Activated T-helper 1 cell treated with anti-CD3 and anti-CD28 coated beads, Interleukin-12 subunit alpha, Interleukin-12 subunit beta, Interleukin-2, Interleukin-4 antibody, amounts not matched to agents 30 ng/mL and 10 ng/mL and 1 ng/mL, durations not matched to agents 14 hours and 24 hours and 36 hours (primary cell): ENCODE measurements at places on chromosomes 6 and 20. TPM values are rescaled to one million over a fixed set of nuclear protein-coding genes. Genes with fewer than 3 reads are reported as not detected.
A peak's percentile ranks its signal among the peaks of the same experiment; 100 is the strongest.

GRCh38 chr6:150176152-150176551 is 33.3 kb downstream of the PPP1R14C start:
- H3K27me3 ChIP-seq = peaks cover 7% of the 10 kb centered on the region
- H3K27ac ChIP-seq = no peak overlapping the region
- DNase-seq = no peak
- H3K36me3 ChIP-seq = no peaks in the 10 kb centered on the region
- no peaks in the 10 kb centered on the region for H3K4me1 ChIP-seq

The NOTCH4 gene
- 0.66 and 0.73 TPM in 2 replicates for total RNA-seq

The NRSN2 gene
- 5.1 and 6.5 TPM in 2 replicates for total RNA-seq

DNA sequence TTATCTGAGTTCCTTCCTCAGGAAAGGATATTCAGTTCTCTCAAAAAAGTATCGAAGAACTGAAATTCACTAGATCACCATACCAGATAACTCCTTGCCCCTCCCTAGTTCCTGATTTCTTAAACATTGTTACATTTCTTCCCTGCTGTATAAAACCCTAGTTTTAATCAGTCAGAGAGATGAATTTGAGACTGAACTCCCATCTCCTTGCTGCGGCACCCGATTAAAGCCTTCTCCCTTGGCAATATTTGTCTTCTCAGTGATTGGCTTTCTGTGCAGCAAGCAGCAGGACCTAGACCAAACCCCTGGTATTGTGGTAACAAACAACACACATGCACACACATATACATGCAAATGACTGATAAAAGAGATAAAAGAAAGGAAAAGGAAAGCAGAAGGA is 1364.6 kb upstream of the GJE1 start:
- no peak for DNase-seq
- no peak overlapping the region for H3K27ac ChIP-seq
- no peak overlapping the region for H3K4me3 ChIP-seq
- no peaks in the 10 kb centered on the region for H3K36me3 ChIP-seq
- peaks cover under 1% of the 10 kb centered on the region for H3K4me1 ChIP-seq

GRCh38 chr6:45759472-45759810 is 256.2 kb downstream of the CLIC5 start:
- H3K36me3 ChIP-seq = peaks cover 3% of the 10 kb centered on the region
- no peak for DNase-seq
- no peak overlapping the region for H3K4me3 ChIP-seq
- H3K27me3 ChIP-seq = peaks cover 14% of the 10 kb centered on the region
- no peak overlapping the region for H3K27ac ChIP-seq

DNA sequence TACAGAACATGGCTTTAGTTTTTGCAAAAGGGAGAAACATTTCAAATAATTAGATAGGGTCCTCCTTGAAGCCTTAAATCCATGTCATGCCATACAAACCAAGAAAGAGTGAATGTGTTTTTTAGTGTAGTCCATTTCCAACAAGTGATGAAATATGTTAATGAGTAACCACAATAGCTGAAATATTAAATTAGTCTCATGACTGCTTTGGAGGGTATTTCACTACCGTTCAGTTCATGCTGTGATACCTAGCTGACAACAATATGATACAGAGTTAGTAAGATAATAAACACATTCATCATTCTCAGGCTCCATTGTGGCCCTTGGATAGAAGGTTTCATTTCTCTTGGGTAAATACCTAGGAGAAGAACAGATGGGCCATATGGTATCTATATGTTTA is 5.8 kb upstream of the ID4 start:
- peaks cover 11% of the 10 kb centered on the region for H3K27me3 ChIP-seq
- H3K36me3 ChIP-seq = no peaks in the 10 kb centered on the region

GRCh38 chr6:9225441-9225871 is 790.1 kb upstream of the SLC35B3 start:
- H3K27ac ChIP-seq = no peak overlapping the region
- H3K27me3 ChIP-seq = no peaks in the 10 kb centered on the region
- DNase-seq = no peak
- no peaks in the 10 kb centered on the region for H3K4me1 ChIP-seq
- no peak overlapping the region for H3K4me3 ChIP-seq

The TJAP1 gene
- total RNA-seq = 43.4 and 48.2 TPM in 2 replicates

The IER3 gene
- total RNA-seq = 578 and 603 TPM in 2 replicates

The TMEM217 gene
- 7.7 and 9.9 TPM in 2 replicates for total RNA-seq

- no peaks in the 10 kb centered on the region for H3K27me3 ChIP-seq
- peak overlapping the region; percentile 83 for H3K27ac ChIP-seq
- no peak overlapping the region for H3K4me3 ChIP-seq
- H3K4me1 ChIP-seq = peaks cover 26% of the 10 kb centered on the region
- DNase-seq = no peak
These were observed 127.9 kb upstream of the BACH2 start for GRCh38 chr6:90424580-90424979.

The VIP gene
- not detected in 2 replicates for total RNA-seq

The KIF3B gene
- 38.1 and 39.1 TPM in 2 replicates for total RNA-seq

- H3K4me1 ChIP-seq = peaks cover 8% of the 10 kb centered on the region
- H3K36me3 ChIP-seq = no peaks in the 10 kb centered on the region
These were observed 8.7 kb upstream of the GTF3C6 start for GRCh38 chr6:110949679-110950285.

The VSTM2L gene
- 0.29 TPM in 1 of 2 replicates, not detected in the other for total RNA-seq

DNA sequence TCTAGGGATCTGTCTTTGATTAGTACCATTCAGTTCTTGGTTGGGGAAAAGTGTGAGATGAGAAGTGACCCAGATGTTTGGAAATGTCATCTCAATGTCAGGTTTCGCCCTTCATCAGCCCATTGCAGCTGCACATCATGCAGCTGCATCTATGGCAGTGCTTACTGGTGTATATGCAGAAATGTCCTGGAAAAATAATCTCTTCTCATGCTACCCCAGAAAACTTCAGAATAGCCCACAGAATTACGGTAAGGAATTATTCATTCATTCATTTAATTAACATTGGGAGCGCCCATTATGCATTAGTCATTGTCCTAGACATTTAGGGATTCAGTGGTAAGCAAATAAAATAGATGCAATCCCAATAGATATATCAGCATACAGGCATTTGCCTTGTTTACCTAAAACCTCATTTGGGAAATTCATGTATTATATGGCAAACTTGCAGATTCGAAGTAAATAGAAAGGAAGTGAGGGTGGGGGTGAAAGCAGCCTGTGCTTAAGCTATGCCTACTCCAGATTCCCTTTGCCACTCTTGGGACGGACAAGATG is 89.2 kb downstream of the PDE7B start:
- no peaks in the 10 kb centered on the region for H3K27me3 ChIP-seq
- H3K27ac ChIP-seq = no peak overlapping the region
- H3K4me1 ChIP-seq = no peaks in the 10 kb centered on the region
- H3K36me3 ChIP-seq = peaks cover 2% of the 10 kb centered on the region

- H3K27me3 ChIP-seq = no peaks in the 10 kb centered on the region
- no peak overlapping the region for H3K27ac ChIP-seq
- H3K36me3 ChIP-seq = peaks cover 4% of the 10 kb centered on the region
- no peak for DNase-seq
These were observed 50.9 kb upstream of the TAB2 start for GRCh38 chr6:149266659-149267058.

DNA sequence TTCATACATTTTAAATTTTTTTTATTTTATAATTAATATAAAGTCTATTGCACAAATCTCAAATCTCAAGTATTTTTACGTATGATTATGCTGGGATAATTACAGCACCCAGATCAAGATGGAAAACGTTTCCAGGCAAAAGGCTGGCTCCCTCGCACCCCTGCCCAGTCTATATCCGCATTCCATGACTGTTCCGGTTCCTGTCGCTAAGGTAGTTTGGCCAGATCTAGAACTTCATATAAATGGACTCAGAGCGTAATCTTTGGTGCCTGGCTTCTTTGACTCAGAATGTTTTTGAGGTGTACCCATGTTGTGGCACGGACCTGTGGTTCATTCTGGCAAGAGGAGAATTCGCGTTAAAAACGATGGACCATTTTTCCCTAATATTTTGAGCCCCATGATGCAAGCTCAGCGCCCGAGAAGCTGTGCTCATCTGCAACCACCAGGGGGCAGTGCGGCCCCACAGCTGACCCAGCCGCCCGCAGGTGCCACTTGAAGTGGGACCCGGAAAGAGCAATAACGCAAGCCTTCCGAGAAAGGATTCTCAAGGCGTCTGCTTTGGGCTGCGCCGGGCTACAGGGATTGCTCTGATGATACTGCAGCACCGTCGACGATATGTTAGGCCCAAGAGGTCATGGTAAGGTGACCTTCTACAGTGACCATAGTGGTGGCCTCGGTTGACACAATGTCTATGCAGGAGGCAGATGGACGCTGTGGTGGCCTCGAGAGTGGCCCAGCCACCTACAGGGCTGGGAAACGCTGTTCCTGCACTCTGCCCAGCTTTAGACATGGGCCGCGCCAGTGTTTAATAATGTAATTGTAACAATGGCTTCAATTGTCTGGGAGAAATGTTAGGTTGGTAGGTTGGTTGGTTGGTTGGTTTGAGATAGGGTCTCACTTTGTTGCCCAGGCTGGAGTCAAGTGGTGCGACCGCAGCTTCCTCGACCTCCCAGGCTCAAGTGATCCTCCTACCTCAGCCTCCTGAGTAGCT is 160.1 kb downstream of the ZMYND8 start:
- no peak overlapping the region for H3K27ac ChIP-seq
- H3K4me1 ChIP-seq = peaks cover 16% of the 10 kb centered on the region
- peak; percentile 67 for DNase-seq
- peaks cover 3% of the 10 kb centered on the region for H3K27me3 ChIP-seq
- no peak overlapping the region for H3K4me3 ChIP-seq
- no peaks in the 10 kb centered on the region for H3K36me3 ChIP-seq

GRCh38 chr6:13508711-13509705 is 21.6 kb upstream of the GFOD1 start:
- no peak for DNase-seq
- H3K4me1 ChIP-seq = no peaks in the 10 kb centered on the region
- peaks cover 7% of the 10 kb centered on the region for H3K27me3 ChIP-seq

- H3K36me3 ChIP-seq = no peaks in the 10 kb centered on the region
- H3K4me3 ChIP-seq = no peak overlapping the region
- DNase-seq = no peak
- H3K27me3 ChIP-seq = peaks cover 3% of the 10 kb centered on the region
- no peaks in the 10 kb centered on the region for H3K4me1 ChIP-seq
These were observed 66.5 kb upstream of the ADGRG6 start for GRCh38 chr6:142235272-142235671.

DNA sequence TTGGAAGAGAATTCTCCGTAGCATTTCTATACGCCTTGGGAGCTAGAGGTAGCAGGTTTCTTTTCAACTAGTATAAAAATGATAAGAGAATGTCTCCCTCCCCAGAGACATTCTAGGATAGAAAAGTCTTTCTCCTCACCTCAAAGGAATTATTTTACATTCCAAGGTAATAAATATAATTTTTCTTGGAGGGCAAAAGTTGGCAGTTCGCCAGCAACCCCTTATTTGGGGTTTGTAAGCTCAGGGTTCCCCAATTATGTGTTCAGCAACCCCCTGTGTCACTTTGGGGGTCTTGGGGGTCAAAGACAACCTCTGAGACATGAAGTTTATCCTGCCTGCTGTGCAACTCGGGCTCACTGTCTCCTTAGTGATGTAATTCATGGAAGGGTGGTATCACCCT is 58.3 kb downstream of the THEMIS start:
- DNase-seq = no peak
- no peaks in the 10 kb centered on the region for H3K27me3 ChIP-seq
- H3K4me3 ChIP-seq = no peak overlapping the region
- H3K27ac ChIP-seq = no peak overlapping the region
- peaks cover 44% of the 10 kb centered on the region for H3K36me3 ChIP-seq

DNA sequence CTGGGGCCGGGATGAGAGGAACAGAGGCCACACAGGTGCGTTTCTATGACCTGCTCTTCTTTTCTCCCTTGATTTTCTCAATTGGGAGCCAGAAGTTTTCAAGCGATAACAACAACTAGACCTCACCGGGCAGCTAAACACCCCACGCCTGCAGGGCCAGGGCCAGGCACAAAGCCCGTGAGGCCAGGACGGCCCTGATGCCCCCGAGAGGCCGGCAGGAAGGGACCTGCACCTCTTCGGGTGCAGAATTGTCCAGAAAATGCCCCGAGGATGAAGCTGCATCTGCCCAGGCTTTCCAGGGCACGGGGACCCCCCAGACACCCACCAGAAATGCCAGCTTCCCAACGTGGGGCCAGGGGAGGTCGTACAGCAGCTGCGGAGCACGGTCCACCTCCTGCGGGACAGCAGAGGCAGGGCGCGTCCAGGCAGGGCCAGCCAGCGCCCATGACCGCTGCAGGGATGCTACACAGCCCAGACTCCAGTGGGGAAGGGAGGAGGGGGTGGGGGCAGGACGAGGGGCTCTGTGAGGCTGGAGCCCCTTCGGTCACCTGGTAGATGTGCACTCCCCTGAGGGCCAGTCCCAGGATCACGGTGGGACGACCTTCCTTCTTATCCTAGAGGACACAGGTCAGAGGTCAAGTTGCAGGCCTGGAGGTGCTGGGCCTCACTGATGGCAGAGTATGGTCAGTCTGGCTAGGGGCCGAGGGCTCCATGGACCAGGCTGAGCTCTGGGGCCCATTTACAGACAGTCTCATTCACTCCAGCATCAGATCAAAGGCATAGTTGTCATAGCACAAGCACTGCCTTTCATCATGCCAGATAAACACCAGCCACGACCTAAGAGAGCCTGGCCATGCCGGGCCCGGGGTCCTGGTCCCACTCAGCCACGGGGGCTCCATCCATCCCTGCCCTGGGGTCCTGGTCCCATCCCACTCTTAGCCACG is 16.4 kb downstream of the FRMD1 start:
- no peak overlapping the region for H3K4me3 ChIP-seq
- no peaks in the 10 kb centered on the region for H3K27me3 ChIP-seq
- H3K27ac ChIP-seq = no peak overlapping the region
- DNase-seq = no peak
- H3K4me1 ChIP-seq = no peaks in the 10 kb centered on the region

The BMP2 gene
- 0.08 and 0.12 TPM in 2 replicates for total RNA-seq

The CYB5R4 gene
- total RNA-seq = 24.5 and 25.3 TPM in 2 replicates

DNA sequence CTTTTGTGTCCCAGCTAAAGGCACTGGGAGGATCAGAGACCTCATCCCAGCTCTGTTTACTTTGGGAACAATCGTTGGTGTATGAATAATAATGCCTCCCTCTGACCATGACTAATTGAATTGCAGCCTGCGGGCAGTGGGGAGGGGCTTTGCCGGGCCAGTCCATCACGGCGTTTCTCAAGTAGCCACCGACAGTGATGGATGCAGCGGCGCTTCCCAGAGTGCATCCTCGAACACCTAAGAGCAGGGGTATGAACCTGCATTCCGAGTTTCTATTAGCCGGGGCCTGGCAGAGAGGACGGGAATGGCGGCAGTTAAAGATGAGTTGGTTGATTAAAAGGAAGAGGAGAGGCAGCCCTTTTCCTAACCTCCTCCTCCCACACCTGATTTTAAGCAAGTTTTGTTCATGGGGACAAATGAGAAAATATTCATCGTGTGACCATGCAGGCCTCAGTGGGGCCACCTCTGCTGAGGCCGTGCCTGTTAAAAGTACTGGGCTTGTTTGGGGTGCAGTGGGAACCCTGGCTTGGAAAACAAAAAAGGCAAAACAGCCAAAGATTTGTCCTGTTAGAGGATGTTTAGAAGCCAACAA is 154.1 kb downstream of the FOXA2 start:
- no peak for DNase-seq
- no peaks in the 10 kb centered on the region for H3K27me3 ChIP-seq
- no peaks in the 10 kb centered on the region for H3K36me3 ChIP-seq
- no peaks in the 10 kb centered on the region for H3K4me1 ChIP-seq
- no peak overlapping the region for H3K27ac ChIP-seq

The OR14J1 gene
- total RNA-seq = not detected in 2 replicates

The CALHM4 gene
- total RNA-seq = not detected in 2 replicates
